ENCODE measurements at places on chromosomes 11 and 22.
A peak's percentile ranks its signal among the peaks of the same experiment; 100 is the strongest.

DNA sequence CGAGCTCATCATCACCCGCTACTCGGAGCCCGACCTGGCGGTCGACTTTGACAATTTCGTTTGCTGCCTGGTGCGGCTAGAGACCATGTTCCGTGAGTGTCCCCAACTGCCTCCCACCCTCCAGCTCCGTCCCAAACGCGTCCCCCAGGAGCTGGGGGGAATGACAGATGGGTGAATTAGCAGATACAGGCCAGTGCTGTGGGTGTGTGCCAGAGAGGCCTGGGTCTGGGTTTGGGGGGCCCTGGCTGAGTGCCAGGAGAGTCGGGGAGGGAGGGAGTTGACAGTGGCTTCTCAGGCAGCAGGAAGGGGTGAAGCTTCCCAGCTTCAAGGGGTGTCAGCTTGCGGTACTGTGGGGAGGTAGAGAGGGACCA lies 28.6 kb downstream of the CAPN1 start:
- no peak for DNase-seq

GRCh38 chr11:76598426-76598839 lies 72.1 kb downstream of the LRRC32 start:
- peak; percentile 16 for DNase-seq

- DNase-seq = no peak
Measured at GRCh38 chr11:64892411-64892831, 14.0 kb upstream of the EHD1 start.

DNA sequence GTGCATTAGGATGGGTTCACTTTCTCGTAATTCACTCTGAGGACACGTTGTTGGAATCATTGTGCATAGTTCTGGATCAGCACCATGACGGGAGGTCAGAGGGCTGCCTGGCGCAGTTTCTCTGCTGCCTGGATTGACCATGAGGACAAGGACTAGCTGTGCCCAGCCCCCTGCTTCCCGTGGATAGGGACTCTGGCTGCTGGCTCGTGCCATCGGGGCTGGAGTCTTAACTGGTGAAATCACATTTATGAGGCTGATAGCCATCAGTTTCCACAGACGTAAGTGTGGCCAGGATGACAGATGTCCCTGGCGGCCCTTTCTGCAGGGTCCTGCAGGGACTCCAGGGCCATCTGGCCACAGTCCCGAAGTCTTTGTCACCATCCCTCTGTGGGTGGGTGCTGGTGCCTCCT lies 24.1 kb upstream of the GRAMD4 start:
- no peak for DNase-seq

DNA sequence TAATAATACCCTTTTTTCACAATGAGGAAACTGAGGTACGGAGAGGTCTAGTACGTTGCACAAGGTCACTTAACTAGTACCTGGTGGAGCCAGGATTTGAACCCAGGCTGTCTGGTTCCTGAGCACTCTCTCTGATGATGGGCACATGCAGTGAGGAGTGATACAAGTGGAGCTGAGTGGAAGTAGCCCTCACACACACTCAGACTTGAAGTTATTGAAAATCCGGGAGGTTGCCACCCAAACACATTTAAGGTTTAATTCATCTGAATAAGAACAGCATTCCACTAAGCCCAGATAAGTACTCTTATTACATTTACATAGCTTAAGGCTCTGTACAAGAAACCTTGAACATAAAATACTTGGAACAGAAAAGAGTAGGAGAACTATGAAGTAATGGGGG lies 4.8 kb downstream of the GRAP2 start:
- no peak for DNase-seq

- no peak for DNase-seq
Measured at GRCh38 chr11:42043312-42043711, 583.9 kb upstream of the LRRC4C start.

GRCh38 chr11:73372375-73372993 lies 3.7 kb upstream of the RELT start:
- no peak for DNase-seq

DNA sequence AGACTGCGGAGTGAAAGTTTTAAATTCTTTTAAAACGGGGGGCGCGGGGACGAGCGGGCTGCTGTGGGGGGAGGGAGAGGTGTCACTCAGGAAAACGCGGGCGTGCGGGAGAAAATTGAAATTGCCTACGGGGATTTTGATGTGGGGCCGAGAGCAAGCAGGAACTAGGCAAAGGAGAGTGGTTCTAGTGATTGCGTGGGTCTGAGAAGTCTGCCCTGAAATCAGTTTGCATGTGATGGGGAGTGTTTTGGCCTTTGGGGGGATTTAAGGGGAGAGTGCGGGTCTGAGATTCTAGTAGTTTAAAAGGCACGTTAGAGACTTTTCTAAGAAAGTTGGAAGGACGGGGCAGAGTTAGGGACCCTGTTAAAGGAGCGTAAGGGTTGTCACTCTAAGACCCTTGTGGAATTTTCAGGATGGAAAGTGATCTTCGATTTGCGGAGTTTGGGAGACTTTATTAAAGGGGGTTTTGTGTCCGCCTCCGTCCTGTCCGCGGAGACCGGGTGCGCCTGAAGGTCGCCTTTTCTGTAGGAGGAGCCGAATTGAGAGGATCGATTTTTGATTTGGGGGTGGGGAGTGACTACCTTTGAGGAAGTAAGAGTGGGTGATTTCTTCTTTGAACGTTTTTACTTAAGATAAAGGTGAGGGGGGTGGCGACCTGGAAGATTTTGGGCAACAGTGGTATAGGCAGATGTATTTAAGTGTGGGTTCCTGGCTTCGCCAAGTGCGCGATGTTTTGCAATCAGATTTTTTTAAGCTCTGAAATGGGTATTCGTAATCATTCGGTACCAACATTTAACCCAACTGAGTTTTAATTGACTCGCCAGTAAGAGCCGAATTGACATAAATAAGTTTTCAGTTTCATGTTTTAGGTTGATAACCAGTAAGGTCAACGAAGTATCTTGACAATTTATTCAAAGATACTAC lies 1.1 kb downstream of the EED start:
- DNase-seq = no peak

DNA sequence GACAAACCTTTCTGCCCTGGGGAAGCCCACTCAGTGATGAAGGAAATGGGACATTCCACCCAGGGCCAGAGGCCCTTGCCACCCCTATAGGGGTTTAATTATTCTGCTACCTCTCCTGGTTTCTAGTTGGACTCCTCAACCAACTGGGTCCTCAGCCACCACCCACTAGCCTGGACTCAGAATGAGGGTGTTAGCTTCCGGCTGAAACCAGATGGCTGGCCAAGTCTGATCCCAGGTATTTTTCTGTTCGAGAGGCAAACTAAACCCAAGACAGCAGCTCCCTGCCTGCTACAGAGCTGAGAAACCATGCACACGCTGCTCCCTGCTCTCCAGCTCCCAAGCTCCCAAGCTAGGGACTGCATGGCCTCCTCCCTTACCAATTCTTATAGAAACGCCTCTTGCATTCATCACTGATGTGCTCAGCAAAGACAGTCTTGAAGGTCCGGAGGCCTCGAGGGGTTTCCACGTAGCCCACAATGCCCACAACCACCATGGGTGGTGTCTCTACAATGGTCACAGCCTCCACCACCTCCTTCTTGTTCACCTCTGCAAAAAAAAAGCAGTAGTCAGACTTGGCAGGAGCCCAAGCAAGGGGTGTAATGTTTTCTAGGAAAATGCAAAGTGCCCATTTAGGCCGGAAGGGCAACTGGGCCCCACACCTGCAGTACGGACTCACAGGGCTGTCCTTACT lies 2.2 kb downstream of the RPL3 start:
- no peak for DNase-seq

GRCh38 chr11:47913529-47914244 lies 65.5 kb upstream of the NUP160 start:
- DNase-seq = no peak

GRCh38 chr11:106152013-106152412 lies 74.6 kb downstream of the AASDHPPT start:
- DNase-seq = no peak

GRCh38 chr11:68315171-68315920 lies 3.0 kb downstream of the LRP5 start:
- no peak for DNase-seq

- no peak for DNase-seq
Measured at GRCh38 chr11:78740199-78741071, 165.8 kb upstream of the NARS2 start.

GRCh38 chr11:132742929-132743328 lies 789.4 kb downstream of the OPCML start:
- DNase-seq = no peak

- no peak for DNase-seq
Measured at GRCh38 chr11:44709966-44710365, 16.8 kb upstream of the TSPAN18 start.

- DNase-seq = no peak
Measured at GRCh38 chr11:77073328-77074001, 6.7 kb downstream of the CAPN5 start.

DNA sequence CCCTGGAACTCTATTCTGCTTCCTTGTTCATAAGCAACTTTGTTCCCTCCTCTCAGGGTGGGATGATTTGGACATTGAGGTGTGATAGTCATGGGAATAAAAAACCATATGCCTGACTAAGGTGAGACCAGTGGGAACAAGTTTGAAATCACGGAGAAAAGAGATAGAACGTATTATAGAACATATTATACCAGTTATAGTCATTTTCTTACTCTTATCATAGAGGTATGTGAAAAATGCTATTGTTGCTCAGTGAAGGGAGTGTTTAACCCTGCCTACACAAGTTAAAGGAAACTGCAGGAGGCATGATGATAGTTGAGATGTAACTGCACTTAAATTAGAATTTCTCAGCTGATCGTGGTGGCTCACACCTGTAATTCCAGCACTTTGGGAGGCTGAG lies 15.5 kb downstream of the OR6Q1 start:
- DNase-seq = no peak

DNA sequence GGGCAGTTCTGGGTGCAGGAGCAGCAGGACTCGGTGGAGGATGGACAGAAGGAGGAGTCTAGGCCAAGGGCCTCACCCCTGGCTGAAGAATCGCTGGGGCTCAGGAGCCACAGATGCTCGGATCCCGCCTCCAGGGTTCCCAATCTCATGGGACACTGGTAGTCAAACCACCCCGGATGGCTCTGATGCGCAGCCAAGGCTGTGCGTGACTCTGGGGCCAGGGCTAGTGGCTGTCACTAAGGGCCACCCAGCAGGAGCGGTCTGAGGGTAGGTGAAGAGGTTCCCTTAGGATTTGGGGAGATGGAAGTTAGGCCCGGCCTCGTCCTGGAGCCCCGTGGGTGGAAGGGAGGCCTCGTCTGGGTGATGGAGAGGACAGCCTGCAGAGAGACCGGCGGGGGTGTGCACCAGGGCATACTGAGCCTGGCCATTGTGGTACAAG lies 300.6 kb downstream of the TBC1D22A start:
- no peak for DNase-seq

- DNase-seq = no peak
Measured at GRCh38 chr11:80182901-80183300, 742.1 kb upstream of the TENM4 start.

DNA sequence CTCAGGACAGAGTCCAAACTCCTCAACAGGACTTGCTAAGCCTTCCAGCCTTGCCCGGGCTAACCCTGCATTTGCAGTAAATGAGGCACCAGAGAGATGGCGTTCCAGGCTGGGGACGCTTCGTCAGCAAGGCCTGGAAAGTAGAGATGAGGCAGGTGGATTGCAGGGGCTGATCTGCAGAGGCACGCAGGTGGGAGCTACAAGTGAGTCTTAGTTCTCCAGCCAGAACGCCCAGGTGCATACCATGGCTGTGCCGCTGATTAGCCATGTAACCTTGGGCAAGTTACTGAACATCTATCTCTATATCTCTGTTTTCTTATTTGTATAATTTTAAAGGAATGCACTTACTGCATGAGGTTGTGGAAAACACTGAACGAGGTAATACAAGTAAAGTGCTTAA lies 52.7 kb upstream of the BARX2 start:
- DNase-seq = no peak

- DNase-seq = no peak
Measured at GRCh38 chr11:41392596-41392995, 66.9 kb downstream of the LRRC4C start.

GRCh38 chr11:17516551-17517150 lies 27.6 kb downstream of the USH1C start:
- DNase-seq = no peak

- DNase-seq = no peak
Measured at GRCh38 chr11:73404048-73404447, 27.8 kb downstream of the RELT start.

DNA sequence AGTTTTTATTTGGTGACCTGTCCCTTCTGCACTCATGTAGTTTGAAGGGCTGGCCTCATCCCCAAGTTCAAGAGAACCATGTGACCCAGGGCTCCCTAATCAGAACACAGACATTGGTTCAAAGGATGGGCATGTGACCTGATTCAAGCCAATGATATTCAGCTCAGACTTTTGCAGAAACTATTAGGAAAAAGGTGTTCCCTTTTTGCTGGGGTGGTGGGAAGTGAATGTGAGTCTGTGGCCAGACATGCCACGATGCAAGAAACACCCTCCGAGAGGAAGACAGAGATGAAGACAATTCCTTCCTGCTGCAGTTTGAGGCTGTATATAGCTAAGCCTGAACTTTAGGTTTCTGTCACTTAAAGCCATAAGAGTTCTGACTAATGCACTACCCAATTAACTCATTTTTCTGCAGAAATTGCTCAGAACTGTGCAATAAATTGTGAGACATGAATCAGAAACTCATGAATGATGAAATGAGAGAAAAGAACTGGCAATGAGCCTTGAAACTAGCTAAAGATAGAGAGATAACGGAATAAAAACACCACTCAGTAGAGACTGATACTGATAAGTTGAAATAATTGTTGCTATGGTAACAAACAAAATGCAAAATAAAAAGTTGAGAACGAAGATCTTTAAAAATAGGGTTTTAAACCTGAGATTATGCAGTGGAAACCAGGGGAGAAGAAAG lies 9.2 kb upstream of the MAPK1 start:
- DNase-seq = no peak

DNA sequence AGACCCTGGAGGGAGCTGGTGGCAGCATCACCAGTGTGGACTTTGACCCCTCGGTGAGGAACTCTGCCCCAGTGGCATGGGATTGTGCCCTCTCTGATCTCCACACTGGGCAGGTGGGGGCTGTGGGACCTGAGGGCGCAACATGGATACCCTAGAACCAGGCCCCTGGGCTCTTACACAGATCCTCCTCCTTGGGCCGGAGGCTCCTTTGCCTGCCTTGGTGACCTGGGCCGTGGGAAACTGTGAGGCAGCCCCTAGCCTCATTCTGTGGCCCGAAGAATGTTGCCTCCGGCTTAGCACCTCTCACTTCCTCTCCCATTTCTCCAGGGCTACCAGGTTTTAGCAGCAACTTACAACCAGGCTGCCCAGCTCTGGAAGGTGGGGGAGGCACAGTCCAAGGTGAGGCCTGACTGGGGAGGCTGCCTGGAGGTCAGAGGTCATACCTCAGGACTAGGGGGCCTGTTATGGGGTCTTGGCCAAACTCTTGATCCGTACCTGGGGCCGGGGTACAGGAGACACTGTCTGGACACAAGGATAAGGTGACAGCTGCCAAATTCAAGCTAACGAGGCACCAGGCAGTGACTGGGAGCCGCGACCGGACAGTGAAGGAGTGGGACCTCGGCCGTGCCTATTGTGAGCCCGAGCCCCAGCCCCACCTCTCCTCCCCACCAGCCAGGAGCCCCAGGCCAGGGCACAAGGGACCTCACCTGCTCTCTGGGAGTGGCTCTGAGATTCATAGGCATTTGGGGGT lies 12.2 kb downstream of the ATG16L2 start:
- no peak for DNase-seq
